ENCODE measurements at places on chromosomes 4 and X. TPM values are rescaled to one million over a fixed set of nuclear protein-coding genes. Genes with fewer than 3 reads are reported as not detected.

The CLDN22 gene
- not detected for total RNA-seq

The ADGRG4 gene
- not detected for total RNA-seq

The ANXA3 gene
- total RNA-seq = 1.5 TPM

The LUZP4 gene
- total RNA-seq = not detected

The EPGN gene
- total RNA-seq = 1.3 TPM

The PTCHD1 gene
- total RNA-seq = not detected

The NUDT10 gene
- 0.11 TPM for total RNA-seq

The NLGN3 gene
- 1.3 TPM for total RNA-seq

The CYBB gene
- total RNA-seq = not detected

The GPC3 gene
- total RNA-seq = 0.59 TPM

The GAB3 gene
- 8.6 TPM for total RNA-seq

The C4orf17 gene
- not detected for total RNA-seq

The ZXDA gene
- 3.1 TPM for total RNA-seq

The FAM241A gene
- 1.7 TPM for total RNA-seq

The SCML2 gene
- total RNA-seq = 2.0 TPM

The AMBN gene
- not detected for total RNA-seq

The SLC26A1 gene
- 0.43 TPM for total RNA-seq

The MAGEA4 gene
- total RNA-seq = not detected

The SPIN2A gene
- total RNA-seq = 1.1 TPM

The SATL1 gene
- not detected for total RNA-seq

The LGI2 gene
- total RNA-seq = not detected

The MCUB gene
- total RNA-seq = 66.6 TPM

The PCDH18 gene
- total RNA-seq = 0.09 TPM

The JCHAIN gene
- not detected for total RNA-seq

The TSPAN6 gene
- total RNA-seq = not detected

The TXK gene
- 6.8 TPM for total RNA-seq

The EFNB1 gene
- total RNA-seq = 5.5 TPM

The RBBP7 gene
- 151 TPM for total RNA-seq

The EMD gene
- total RNA-seq = 56.4 TPM

The ART3 gene
- not detected for total RNA-seq

The NLRP2B gene
- total RNA-seq = not detected

The POF1B gene
- total RNA-seq = 0.39 TPM

The SPATA18 gene
- total RNA-seq = 0.09 TPM

The COL4A6 gene
- total RNA-seq = not detected

The BMPR1B gene
- total RNA-seq = 0.07 TPM

The SYP gene
- total RNA-seq = 1.3 TPM

Data from T-helper 2 cell treated with Interferon-gamma antibody and Interleukin-4, amounts not matched to agents 100 ng/mL and 5 ng/mL, for 36 hours (primary cell).